ENCODE measurements at places on chromosomes 13 and 19.

- DNase-seq: peak; percentile 70
These were observed 73.4 kb upstream of the UBL3 start for GRCh38 chr13:29923554-29924481.

DNA sequence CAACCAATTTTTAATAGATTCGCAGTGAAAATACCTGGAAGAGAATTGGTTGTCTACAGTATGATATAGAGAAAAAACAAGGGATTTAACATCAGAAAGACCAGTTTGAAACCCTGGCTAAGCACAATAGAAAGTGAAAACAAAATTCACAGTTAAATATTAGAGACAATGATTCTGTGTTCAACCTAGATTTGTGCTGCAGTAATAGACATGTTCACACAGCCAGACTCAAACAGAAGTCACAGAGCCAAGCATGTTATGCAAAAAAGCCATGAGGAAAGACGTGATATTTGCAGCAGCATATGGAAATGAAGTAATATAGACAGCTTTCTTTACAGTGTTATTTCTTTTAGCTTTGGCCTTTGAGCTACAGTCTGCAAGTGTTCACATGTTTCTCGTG, 48.1 kb downstream of the SCEL start:
- DNase-seq: no peak

GRCh38 chr19:31910224-31910623, 435.2 kb upstream of the ZNF507 start:
- no peak for DNase-seq

GRCh38 chr19:4871711-4872110, 4.2 kb upstream of the PLIN3 start:
- no peak for DNase-seq

GRCh38 chr13:74978591-74978990, 503.4 kb downstream of the TBC1D4 start:
- no peak for DNase-seq

DNA sequence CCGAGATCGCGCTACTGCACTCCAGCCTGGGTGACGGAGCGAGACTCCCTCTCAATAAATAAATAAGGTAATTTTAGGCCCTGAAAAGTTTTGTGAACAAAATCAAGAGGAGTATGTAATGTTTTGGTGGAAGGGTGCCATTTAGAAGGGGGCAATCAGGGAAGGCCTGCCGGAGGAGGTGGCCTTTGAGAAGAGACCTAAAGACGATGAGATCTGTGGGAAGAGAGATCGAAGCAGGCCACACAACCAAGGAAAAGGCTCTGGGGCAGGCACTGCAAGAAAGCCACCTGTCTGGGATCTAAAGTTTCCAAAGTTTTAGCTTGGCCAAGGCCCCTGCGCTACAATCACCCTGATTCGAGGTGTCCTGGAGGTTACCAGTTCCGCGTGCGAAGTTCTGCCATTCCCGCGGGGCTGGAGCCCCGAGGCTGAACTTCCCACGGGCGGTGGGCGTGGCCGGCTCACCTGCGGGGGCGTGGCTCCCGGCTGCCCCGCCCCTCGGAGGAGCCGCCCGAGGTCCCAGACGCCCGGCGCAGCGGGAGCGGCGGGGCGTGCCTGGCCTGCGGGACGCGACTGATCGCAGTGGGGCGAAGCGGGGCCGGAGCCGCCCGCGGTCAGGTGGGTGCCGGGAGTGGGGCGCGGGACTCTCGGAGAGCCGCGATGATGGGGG, at the start of gene KLC3:
TSS of gene KLC3 (plus strand) at position 519 of the 667 bp plus-strand sequence. CDS start 4,792 bp downstream, outside the sequence.
- peak; percentile 49 for DNase-seq

DNA sequence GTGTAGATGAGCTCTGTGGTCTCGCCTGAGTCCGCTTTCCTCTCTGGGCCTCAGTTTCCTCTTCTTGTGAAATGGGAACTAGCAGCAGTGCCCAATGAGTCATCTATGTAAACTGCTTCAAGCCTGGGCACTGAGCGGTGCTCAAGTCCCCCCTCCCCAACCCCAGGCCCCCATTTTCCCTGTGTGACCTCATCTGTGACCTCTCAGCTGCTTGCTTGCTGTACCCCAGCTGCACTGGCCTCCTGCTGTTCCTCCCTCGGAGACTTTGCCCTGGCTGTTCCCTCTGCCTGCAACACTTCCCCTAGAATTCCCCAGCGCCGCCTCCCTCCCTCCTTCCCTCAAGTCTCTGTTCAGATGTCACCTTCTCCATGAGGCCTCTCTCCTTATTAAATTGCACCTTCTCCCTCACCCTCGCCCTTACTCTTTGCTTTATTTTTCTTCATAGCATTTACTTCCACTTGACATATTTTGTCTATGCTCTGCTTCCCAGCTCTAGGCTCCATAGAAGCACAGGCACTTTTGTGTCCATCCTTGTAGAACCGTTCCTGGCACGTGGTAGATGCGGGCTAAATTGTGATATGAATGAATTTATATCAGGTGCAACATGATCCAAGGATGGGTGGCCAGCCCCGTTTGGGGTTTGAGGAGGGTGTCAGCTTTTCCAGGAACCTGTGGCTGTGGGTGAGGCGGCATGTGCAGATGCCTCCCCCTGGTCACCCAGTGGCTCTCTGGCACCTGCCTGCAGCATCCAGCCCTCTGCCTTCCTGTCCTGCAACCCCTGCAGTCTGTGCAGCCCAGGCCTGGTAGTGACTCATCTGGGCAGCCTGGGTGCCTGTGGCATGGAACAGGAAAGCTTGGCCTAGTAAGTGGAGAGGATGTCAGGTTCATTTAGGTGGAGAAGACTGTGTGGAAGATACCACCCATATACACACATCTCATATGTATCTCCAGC, 26.3 kb downstream of the SIPA1L3 start:
- peak; percentile 82 for DNase-seq

DNA sequence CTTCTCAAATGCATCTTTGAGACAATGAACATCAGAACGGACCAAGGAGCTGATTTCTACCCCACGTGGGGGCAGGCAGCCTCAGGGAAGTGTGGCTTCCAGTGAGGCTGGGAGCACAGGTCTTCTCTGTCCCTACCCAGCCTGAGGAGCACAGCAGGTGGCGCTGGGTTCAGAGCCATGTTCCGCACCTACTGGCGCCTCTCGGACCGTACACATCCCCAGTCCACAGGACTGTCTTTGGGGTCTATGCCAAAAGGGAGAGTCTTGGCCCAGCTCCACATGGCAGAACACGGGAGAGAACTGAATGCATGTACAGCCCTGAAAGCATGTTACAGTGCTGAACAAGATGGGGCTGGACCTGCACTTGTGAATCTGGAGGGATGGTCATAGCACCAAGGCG, 22.6 kb downstream of the SUGP1 start:
- DNase-seq: no peak

- no peak for DNase-seq
These were observed 10.0 kb downstream of the CFD start for GRCh38 chr19:869245-870177.
